MCF 10A (cell line): ENCODE measurements at places on chromosomes 4 and X.

- no peak for DNase-seq
Measured at GRCh38 chr4:175371091-175371490, 441.0 kb downstream of the GPM6A start.

DNA sequence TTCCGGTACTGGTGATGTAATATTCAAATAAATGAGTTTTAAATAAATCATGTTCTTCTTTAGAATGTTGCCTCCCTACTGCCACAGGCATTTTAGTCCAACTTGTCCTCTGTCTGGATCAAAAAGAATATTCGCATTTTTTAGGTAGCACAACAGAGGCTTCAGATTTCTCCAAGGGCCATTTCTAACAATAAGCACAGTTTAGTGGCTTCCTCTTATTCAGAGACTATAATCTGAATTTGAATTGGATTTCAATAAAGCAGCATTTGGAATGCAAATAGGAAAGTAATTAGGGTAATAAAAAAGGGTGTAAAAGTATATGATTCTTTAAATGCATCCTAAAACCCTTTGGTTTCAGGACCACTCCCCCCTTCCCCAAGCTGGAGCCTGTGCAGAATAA lies 167.9 kb upstream of the GLRA2 start:
- no peak for DNase-seq

DNA sequence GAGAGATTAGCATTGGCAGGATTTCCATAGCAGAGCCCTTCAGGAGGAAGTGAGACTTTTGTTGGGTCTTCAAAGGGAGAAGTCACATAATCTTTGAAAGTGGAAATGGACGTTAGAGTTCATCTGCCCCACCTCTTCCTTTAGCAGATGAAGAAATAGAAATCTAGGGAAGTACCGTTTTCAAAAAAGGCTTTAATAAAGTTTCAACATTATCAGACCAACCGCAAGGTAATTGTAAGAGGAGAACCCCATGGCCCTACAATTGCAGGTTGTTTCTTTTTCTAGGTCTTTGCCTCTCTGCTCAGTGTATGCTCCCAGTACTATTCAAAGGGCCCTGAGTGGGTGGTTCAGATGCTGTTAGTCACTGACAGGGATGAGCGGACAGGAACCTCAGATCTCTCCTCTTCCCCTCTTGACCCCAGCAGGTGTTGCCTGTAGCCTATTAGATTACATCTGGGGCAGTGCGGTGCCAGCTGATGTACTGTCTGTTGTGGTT lies 48.6 kb upstream of the AP1S2 start:
- DNase-seq: no peak

DNA sequence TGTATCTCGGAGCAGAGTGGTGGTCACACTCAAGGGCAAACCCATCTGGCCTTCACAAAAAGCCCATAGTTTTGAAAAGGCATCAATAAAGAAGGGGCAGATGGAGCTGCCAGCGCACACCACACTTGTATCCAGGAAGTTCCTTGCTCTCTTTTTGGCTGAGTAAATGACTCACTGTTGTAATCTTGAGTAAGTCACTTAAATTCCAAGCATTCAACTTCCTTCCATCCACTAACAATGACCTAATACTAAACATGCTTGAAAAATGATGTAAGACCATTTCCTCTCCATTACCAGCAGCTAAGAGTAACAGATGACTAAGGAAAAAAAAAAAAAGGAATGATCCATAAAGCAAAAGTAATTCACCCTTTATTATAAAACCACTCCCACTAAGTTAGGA lies 32.4 kb upstream of the MYOZ2 start:
- DNase-seq: peak; percentile 93

- DNase-seq: no peak
Measured at GRCh38 chr4:155143512-155143911, 64.9 kb upstream of the NPY2R start.

DNA sequence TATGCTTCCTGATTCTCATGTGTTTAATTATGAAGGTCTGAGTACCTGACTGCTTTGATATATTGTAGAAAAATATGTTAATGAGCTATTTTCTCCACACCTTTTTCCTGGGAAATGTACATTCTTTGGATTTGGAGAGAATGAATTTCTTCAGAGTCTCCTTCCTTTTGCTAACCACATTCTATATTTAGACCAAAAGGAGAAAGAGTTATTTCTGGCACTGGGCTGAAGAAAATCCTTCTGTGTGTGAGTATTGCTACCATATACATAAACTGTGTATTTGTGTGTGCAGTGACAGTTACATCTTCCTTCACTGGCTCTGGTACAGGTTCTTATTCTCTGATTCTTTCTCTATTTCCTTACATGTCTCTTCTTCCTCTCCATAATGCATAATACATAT lies 44.5 kb upstream of the PGRMC2 start:
- no peak for DNase-seq

DNA sequence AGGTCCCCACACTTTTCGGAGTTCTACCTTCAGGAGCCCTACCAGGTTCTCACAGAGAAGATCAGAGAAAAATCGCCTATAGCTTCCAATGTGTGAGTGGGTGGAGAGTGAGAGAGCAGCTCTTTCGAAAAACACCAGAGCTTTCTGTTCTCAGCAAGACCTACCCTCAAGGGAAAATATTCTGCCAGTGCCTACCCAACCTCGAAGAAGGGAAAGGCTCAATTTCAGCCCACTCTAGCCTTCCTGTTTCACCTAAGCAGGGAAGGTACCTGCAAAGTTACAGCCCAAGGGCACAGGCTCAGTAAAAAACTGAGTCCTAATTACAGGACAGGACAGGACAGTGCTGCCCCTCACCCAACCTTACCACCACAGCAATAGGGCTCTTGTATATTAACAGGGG lies 104.0 kb upstream of the WDR17 start:
- DNase-seq: no peak

DNA sequence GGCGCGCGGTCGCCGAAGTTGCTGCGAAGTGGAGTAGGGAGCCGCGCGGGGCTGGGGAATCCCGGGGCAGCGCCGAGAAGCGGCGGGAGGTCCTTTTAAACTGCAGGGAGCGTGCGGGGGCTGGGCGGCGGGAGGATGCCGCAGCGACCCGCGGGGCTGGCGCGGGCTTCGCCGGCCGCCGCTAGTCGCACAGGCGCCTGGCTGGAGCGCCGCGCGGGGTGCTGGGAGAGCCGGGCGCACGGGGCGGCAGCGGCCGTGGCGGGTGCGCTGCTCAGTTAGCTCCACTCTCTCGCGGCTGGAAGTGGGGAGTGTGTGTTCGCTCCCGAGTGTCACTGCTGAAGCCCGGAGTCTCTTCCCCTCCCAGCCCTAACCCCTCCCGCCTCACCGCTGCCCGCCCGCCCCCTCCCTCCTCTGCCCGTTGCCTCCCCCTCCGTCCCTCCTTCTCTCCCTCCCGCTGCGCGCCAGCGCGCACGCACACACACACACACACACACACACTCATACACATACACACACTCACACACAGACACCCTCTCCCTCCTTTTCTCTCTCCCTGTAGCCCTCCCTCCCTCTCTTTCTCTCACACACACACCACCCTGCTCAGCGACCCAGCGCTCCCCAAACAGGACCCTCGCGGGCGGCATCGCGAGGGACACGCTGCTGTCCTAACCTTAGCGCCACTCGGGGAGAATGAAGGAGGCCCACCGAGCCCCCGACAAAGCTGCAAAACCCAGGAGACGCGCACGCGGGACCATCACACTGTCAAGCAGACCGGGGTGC lies at the start of gene NDNF:
TSS of gene NDNF (minus strand) at position 312 of the 780 bp plus-strand sequence. CDS start 26,698 bp downstream, outside the sequence.
- peak; percentile 29 for DNase-seq

GRCh38 chr4:139773560-139774318 lies 108.1 kb downstream of the MGST2 start:
- peak; percentile 9 for DNase-seq

GRCh38 chr4:6419452-6420028 lies 52.9 kb downstream of the PPP2R2C start:
- peak; percentile 7 for DNase-seq

DNA sequence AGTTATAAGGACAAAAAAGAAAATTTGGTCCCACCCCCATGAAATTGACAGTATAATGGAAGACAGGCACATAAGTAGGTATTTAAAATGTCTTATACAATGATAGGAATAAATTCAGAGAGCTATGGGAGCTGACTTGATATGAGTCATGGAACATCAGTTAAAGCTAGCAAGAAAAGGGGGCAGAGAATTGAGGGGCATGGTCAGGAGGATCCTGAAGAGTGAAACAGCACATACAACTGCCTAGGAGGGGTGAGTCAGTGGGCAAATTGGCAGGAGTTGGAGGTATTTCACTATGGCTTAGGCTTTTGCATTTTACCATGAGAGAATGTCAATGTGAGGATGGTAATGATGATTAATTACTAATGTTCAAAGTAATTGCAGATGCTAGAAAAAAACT lies 95.4 kb upstream of the BANK1 start:
- DNase-seq: peak; percentile 21
